ENCODE measurements at places on chromosomes 2 and 18. TPM values are rescaled to one million over a fixed set of nuclear protein-coding genes. Genes with fewer than 3 reads are reported as not detected.

- H3K27me3 ChIP-seq: no peaks in the 10 kb centered on the region
- H3K4me3 ChIP-seq: no peak overlapping the region
- H3K27ac ChIP-seq: no peak overlapping the region
- peaks cover 24% of the 10 kb centered on the region for H3K4me1 ChIP-seq
- no peaks in the 10 kb centered on the region for H3K36me3 ChIP-seq
Observed at GRCh38 chr2:241274127-241274526, 41.3 kb downstream of the HDLBP start.

- peak overlapping the region; percentile 80 for H3K27ac ChIP-seq
- DNase-seq: peak; percentile 76
- H3K4me1 ChIP-seq: peaks cover 12% of the 10 kb centered on the region
- no peak overlapping the region for H3K4me3 ChIP-seq
Observed at GRCh38 chr2:61770746-61771145, 83.1 kb downstream of the FAM161A start.

DNA sequence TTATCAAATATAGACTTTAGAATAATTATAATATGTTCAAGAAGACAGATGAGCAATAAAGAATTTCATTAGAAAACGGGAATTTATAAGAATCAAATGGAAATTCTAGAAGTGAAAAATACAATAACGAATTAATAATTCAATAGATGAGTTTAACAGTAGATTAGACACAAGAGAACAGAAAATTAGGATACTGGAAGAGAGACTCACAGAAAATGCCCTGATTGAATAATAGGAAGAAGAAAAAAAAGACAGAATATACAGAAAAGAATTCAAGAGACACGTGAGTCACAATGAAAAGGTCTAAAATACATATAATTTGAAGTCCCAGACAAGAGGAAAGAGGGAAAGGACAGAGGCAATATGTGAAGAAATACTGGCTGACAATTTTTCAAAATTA, 354.7 kb downstream of the CLIP4 start:
- H3K4me3 ChIP-seq: no peak overlapping the region
- no peaks in the 10 kb centered on the region for H3K36me3 ChIP-seq
- no peaks in the 10 kb centered on the region for H3K4me1 ChIP-seq
- H3K27ac ChIP-seq: no peak overlapping the region
- no peaks in the 10 kb centered on the region for H3K27me3 ChIP-seq

DNA sequence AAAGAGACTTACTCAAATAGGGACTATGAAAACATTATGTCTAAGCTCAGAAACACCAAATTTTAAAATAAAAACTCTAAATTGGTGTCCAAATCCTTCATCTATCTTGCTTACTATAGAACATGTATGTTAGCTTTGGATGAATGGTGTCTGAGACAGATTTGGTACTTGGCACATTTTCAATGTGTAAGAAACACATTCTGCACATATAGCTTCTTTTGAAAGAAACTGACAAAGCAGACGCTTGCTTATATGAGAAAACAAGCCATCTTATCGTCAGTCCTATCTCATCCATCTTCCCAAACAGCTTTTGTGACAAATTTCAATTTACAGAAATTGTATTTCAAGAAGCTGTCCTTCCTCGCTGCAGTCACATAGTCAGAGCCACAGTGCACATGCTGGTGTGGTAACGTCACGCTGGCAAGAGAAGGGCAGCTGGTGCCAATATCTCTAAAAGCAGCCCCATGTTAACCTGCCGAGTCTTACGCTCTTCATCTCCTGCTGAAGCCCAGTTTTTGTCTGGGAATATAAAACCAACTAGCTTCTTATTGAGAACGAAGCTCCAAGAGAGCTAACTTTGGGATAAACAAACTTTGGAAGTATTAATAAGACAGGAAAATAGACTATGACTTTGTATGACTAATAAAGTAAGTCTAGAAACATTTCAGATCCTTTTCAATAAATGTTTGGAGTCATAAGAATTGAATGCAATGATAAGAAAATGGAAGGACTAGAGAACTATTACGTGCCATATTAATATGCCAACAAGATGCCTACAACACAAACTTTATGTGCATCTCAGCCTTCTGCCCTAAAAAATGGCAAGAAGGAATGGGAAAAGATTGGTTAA, 74.9 kb upstream of the TFCP2L1 start:
- no peaks in the 10 kb centered on the region for H3K27me3 ChIP-seq
- peaks cover 49% of the 10 kb centered on the region for H3K4me1 ChIP-seq

GRCh38 chr2:124915567-124915966, 890.5 kb downstream of the CNTNAP5 start:
- H3K4me3 ChIP-seq: no peak overlapping the region
- no peaks in the 10 kb centered on the region for H3K4me1 ChIP-seq
- no peaks in the 10 kb centered on the region for H3K36me3 ChIP-seq

CNRIP1 gene
- polyA plus RNA-seq: 41.5 TPM

PLGLB1 gene
- 1.4 TPM for polyA plus RNA-seq

TRIM43 gene
- not detected for polyA plus RNA-seq

GAREM1 gene
- 0.19 TPM for polyA plus RNA-seq
